ENCODE measurements at places on chromosomes 12 and 14.

- DNase-seq: no peak
Observed at GRCh38 chr12:132049876-132050275, 94.2 kb downstream of the DDX51 start.

DNA sequence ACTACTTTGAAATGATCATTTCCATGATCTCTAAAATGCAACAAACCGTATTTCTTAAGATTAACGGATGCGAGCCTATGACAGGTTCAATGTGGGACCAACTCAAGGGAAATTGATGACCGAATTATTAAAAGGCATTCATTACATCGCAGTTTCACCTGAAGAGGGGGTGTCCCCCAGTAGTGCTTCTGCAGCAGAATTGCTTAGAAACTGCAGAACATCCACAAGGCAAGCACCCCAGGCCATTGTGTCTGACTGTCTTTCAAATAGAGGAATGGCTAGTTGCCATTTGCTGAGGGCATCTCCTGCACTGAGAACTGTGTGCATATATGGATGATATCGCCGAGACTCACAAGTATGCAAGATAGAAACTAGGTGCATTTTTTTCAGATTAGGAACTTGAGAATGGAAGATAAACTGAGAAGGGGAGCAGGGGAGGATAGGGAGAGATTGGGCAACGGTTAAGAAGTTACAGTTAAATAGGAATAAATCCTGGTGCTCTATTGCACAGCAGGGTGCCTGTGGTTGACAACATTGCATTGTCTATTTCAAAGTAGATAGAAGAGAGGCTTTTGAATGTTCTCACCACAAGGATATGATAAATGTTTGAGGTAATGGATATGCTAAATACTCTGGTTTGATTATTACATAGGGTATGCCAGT lies 234.3 kb upstream of the PLEKHG7 start:
- no peak for DNase-seq

DNA sequence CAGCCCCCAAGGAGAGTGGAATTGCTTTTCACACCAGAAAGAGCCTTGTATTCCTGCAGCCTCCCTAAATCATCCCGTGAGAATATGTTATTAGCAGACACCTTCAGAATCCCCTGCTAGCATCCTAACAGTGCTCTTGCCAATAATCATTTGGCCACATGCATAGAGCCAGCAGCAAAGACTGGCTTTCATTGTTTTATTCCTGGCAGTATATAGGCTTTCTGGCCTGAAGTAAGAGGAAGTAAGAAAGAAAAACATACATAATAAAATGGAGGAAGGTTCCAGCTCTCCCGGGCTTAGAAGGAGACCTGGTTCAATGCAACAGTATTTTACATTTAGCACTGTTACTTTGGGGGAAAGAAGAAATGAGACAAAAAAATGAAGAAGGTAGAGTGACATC lies 176.7 kb upstream of the ATF7IP start:
- DNase-seq: no peak

- no peak for DNase-seq
Observed at GRCh38 chr12:52347551-52348510, 19.4 kb downstream of the KRT85 start.

GRCh38 chr12:52046859-52047258 lies 4.4 kb upstream of the NR4A1 start:
- no peak for DNase-seq

DNA sequence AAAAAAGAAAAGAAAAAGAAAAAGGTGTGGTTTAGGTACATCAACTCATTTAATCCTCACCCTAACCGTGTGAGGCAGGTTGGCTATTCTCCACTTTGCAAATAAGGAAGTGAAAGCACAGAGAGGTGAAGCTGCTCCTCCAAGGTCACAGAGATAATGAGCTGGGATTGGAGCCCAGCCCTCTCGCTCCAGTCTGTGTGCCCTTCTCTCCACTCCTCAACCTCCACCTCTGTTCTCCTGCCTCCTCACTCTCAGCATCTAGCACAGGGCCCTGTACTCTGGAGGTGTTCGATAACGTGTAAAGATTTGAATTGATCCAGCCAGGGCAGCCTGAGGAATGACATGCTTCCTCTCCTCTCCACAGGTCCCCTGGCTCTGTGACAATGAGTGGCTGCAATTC lies 502.3 kb downstream of the TMEM132D start:
- DNase-seq: no peak

DNA sequence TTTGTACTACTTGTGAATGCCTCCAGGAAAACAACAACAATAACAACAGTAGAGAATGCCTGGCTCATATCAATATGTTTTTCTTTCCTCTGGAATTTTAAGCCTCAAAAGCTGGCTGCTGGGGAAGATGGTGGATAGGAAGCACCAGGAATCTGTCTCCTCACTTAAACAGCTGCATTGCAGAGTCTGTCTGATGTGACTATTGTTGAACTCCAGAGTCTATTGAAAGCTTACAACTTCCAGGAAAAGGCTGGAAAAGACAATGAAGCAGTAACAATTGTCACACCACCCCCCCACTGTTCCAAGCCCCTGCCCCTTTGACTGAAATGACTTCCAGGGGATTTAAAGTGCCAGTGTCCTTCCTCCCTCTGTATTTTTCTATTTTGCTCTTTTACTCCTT lies 309.7 kb downstream of the BMP4 start:
- DNase-seq: no peak

DNA sequence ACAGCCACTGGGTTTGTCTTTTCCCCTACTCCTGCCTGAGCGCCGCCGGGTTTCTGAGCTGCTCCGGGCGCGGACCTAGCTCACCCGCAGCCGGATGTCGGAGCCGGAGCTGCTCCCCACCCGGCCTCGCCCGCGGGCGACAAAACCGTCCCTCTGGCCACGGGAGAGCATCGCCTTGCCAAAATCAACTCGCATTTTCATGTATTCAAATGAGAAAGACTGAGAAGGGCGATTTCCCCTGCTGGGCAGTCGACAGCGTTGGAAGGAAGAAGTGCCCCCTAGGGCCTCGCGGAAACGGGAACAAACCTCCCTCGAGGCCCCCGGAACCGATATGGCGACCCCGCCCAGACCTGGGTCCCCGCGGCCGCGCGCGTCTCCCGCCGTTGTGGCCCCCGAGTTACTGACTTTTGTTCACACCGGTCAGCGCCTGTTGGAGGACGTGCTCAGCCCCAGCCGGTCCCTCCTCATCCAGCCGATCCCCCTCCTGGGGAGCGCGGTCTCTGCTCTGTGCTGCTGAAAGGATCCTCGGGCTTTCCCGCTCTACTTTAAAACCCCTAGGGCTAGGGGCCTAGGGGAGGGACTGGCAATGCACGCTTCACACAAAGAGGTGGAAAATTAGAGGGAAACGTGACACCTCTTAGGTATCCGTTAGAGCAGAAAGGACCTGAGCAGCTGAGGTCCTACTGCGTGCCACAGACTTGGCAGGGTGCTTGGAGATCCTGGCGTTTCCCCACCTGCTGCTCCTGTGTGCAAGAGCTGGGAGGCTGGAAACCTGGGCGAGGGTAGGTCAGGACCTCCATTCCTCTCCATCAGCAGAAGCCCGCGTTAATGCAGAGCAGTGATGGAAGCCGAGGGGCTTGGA lies 4.3 kb downstream of the TTC6 start:
- no peak for DNase-seq

DNA sequence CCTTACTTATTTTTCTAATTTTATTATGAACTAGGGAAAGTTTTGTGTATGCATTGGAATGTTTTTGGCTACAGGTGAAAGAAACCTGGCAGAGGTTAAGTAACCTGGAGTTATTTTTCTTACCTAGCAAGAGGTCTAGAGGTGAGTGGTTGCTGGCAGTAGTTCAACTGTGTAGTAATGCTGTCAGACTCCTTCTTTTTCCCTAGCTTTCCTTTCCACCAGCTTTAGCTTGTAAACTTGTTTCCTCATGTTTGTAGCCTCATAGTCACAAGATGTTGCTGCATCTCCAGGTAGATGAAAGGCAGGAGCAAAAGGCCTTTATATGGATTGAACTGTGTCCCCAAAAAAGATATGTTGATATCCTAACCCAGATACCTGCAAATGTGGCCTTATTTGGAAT lies 105.1 kb upstream of the AMIGO2 start:
- no peak for DNase-seq

- DNase-seq: no peak
Observed at GRCh38 chr14:93712838-93713724, 75.2 kb downstream of the PRIMA1 start.

All from NCI-H510A treated with DMSO at 0.1 percent for 48 hours (cell line).